CD4-positive, alpha-beta T cell (primary cell): ENCODE measurements at places on chromosomes 12 and 14. TPM values are rescaled to one million over a fixed set of nuclear protein-coding genes. Genes with fewer than 3 reads are reported as not detected.
A peak's percentile ranks its signal among the peaks of the same experiment; 100 is the strongest.

Gene PIANP
- total RNA-seq: 0.99 TPM

Gene EFS
- total RNA-seq: not detected

Gene CISTR
- total RNA-seq: not detected

GRCh38 chr14:65226824-65227604 lies 124.7 kb upstream of the MAX start:
- DNase-seq: no peak

GRCh38 chr14:100292301-100292775 lies 13.9 kb downstream of the SLC25A29 start:
- DNase-seq: no peak

GRCh38 chr14:52069307-52070050 lies 620 bp upstream of the NID2 start:
- DNase-seq: peak; percentile 24

GRCh38 chr14:93475471-93475870 lies 44.7 kb downstream of the UNC79 start:
- no peak for DNase-seq
